ENCODE measurements at places on chromosomes 5 and 9. TPM values are rescaled to one million over a fixed set of nuclear protein-coding genes. Genes with fewer than 3 reads are reported as not detected.
A peak's percentile ranks its signal among the peaks of the same experiment; 100 is the strongest.

DNA sequence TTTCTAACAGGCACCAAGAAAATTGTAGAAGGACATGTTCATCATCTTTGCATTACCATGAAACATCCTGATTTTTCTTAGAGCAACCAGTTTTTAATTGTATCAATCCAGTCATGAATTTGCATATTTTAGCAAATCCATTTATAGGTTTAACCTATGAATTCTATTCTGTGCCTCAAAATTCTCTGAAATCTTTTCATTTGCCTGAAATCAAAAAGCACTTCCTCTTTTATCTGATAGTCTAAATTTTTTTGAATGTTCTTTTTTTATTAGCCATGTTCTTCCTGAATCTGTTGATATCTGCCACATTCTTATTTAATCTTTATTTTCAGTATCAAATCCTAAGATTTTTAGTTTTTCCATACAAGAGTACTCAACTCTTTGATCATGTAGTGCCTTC, 36.9 kb upstream of the SRP19 start:
- no peak for DNase-seq

The SLC6A19 gene
- total RNA-seq: not detected

GRCh38 chr9:82805027-82805426, 257.9 kb downstream of the RASEF start:
- DNase-seq: no peak

DNA sequence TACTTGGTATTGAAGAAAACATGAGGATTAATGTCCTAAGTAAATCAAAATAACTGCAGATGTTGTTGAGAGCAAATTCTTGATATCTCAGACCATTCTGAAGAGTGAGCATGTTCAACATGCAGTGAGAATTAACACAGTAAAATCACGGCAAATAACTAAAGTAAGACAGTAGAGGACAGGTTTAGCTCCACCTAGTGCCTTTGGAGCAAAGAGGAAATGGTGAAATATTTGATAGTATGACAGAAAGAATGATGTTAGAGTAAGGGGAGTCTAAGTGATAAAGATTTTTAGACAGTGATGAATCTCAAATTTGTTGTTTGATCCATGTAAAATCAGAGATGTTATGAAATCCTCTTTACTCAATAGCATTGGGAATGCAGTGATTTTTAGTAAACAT, 424.2 kb downstream of the TMEM161B start:
- no peak for DNase-seq

GRCh38 chr9:75610246-75610645, 280.2 kb upstream of the PCSK5 start:
- DNase-seq: no peak

The PCDHGA8 gene
- total RNA-seq: 4.2 TPM

DNA sequence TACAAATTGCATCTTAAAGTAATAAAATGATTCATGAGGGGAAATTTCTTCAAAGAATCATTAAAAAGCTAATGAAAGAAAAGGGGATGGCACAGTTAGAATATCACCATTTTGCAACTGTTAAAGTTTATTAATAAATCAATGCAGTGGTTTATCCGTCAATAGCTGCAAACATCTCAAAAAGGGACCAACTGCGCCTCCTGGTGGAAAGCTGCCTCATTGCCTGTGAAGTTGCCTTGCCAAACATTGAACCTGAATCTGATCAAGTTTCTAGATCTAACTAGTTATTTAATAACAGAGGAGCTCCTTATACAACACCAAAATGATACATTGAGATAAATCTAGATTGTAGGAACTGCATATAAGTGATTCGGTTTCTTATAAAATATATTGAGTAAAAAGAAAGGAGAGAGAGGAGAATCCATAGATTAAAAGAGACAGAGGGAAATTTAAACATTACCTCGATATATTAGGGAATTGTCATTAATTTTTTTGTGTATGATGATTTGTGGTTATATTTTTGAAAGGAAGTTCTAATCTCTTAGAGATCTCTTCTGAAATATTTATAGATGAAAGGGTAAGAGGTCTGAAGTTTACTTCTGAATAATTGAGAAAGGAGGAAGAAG, 6.9 kb upstream of the NDUFB6 start:
- peak; percentile 66 for DNase-seq

The TMC1 gene
- total RNA-seq: not detected

The FOXD4L4 gene
- 0.22 TPM for total RNA-seq

DNA sequence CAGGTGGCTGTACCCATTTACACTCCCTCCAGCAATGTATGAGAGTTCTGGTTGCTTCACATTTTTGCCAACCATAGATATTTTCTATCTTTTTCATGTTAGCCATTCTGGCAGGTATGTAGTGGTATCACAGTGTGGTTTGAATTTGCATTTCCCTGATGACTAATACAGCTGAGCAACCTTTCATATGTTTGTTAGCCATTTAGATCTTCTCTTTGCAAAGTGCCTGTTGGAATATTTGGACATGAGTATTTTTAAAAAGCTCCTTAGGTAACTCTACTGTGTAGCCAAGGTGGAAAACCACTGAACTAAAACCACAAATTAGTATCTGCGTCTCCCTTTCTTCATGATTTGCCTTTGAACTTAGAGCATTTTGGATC, 31.9 kb downstream of the IRF1 start:
- DNase-seq: no peak

DNA sequence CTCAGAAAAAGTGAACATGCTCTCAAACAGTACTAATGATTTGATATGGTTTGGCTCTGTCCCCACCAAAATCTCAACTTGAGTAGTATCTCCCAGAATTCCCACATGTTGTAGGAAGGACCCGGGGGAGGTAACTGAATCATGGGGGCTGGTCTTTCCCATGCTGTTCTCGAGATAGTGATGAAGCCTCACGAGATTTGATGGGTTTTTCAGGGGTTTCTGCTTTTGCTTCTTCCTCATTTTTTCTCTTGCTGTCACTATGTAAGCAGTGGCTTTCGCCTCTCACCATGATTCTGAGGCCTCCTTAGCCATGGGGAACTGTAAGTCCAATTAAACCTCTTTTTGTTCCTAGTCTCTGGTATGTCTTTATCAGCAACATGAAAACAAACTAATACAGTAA, 401.3 kb downstream of the BNC2 start:
- DNase-seq: no peak

GRCh38 chr5:5592541-5592940, 170.1 kb downstream of the ICE1 start:
- DNase-seq: no peak

GRCh38 chr5:130400091-130400490, 495.8 kb downstream of the CHSY3 start:
- no peak for DNase-seq

The TTC23L gene
- total RNA-seq: not detected

GRCh38 chr9:114186605-114187289, 31.4 kb downstream of the COL27A1 start:
- DNase-seq: no peak

The PCDHA10 gene
- total RNA-seq: 0.33 TPM

- DNase-seq: no peak
Observed at GRCh38 chr5:55441107-55441771, 93.5 kb downstream of the PLPP1 start.
